CD8-positive, alpha-beta T cell (primary cell): ENCODE measurements at places on chromosomes 7 and 10. TPM values are rescaled to one million over a fixed set of nuclear protein-coding genes. Genes with fewer than 3 reads are reported as not detected.

DNA sequence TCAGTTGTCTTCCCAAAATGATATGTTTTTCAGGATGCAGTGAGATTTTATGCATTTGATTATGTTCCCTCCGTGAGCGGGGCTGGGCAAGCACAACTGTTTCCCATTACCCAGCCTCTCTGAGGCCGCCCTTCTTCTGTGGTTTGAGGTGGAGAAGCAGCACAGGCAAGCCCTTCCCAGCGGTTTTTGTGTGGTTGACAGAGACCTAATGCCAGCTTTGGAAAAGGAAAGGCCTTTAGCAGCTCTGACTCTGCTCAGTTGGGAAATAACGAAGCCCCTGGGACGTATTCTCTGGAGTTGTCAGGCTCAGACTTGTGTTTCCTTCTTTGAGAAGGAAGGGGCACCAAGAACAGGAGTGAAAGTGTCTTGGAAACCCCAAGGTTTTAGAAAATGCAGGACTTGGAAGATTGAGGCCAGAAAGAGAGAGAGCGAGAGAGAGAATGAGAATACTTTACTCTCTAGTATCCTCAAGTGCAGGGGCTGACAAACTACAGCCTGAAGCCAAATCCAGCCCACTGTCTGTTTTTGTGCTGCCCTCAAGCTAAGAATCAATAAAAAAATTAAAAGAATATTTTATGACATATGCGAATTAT is 20.6 kb upstream of the PDCD4 start:
- peak; percentile 44 for DNase-seq

The TWIST1 gene
- not detected for total RNA-seq

GRCh38 chr10:130423455-130424305 is 287.5 kb downstream of the GLRX3 start:
- DNase-seq: no peak

GRCh38 chr10:78214955-78215354 is 181.3 kb downstream of the RPS24 start:
- DNase-seq: no peak

DNA sequence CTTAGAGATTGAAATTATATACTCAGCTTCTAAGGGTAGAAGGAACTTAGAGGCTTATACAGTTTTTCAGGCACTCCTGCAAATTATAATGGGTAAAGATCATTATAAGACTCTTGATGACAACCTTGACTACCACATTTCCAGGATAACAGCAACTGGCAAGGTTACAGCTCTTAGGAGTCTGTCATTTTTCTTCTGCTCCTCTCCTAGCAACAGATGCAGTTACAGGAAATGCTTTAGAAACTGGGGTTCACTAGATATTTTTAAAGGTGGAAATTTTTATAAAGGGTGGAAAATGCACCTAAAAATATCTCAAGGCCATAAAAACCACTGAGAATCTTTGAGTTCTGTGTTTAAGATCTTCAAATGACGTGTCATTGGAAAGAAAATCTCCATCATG is 185.8 kb downstream of the RELN start:
- no peak for DNase-seq

GRCh38 chr10:63286340-63286739 is 153.2 kb downstream of the NRBF2 start:
- DNase-seq: no peak

- peak; percentile 58 for DNase-seq
Measured at GRCh38 chr7:154953006-154953684, 49.8 kb downstream of the PAXIP1 start.

- no peak for DNase-seq
Measured at GRCh38 chr7:11727864-11728263, 104.1 kb downstream of the THSD7A start.

- no peak for DNase-seq
Measured at GRCh38 chr7:2544541-2545188, 10.7 kb downstream of the BRAT1 start.
